ENCODE measurements at places on chromosomes 7 and 10.

DNA sequence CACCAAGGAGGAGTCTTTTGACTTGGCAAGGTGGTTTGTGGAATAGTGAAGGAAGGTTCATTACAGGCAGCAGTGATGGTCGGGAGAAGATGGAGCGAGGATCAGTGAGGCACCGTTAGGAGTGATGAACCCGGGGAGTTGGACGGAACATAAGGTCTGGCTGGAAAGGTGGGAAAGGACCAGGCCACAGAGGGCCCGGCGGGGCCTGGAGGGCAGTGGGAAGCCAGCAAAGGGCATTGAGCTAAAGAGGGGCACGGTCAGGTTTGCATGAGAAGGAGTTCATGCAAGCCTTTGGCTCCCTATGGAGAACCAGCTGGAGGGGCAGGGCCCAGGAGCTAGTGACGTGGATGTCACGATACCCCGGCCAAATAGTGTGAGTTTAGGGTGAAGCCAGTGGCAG is 46.2 kb upstream of the RABGEF1 start:
- DNase-seq: no peak

DNA sequence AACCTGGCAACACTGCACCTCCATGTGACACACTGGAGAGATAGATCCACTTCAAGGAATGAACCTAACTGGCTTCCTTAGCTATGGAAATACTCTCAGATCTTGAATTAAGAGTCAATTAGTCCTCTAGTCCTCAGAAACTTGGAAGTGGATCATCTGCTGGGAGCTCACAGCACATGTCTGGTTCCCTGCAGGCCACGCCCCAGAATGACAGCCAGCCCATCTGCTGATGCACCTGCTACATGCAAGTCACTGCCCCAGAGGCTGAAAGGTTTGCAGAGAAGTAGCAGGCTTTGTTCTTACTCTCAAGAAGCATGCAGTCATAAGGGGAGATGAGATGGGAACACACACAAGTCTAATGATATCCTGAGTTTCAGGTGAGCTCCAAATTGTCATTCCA is 275.9 kb downstream of the SKAP2 start:
- DNase-seq: no peak

GRCh38 chr7:47132471-47132870 is 449.4 kb downstream of the TNS3 start:
- no peak for DNase-seq

GRCh38 chr10:49076741-49077521 is 38.4 kb downstream of the VSTM4 start:
- DNase-seq: peak; percentile 45

- DNase-seq: no peak
These were observed 42.8 kb upstream of the RNF216 start for GRCh38 chr7:5824297-5824610.

- DNase-seq: no peak
These were observed 55.8 kb upstream of the KIF5B start for GRCh38 chr10:32112055-32112454.

- DNase-seq: no peak
These were observed 513.3 kb downstream of the MDFIC start for GRCh38 chr7:115435178-115435577.

DNA sequence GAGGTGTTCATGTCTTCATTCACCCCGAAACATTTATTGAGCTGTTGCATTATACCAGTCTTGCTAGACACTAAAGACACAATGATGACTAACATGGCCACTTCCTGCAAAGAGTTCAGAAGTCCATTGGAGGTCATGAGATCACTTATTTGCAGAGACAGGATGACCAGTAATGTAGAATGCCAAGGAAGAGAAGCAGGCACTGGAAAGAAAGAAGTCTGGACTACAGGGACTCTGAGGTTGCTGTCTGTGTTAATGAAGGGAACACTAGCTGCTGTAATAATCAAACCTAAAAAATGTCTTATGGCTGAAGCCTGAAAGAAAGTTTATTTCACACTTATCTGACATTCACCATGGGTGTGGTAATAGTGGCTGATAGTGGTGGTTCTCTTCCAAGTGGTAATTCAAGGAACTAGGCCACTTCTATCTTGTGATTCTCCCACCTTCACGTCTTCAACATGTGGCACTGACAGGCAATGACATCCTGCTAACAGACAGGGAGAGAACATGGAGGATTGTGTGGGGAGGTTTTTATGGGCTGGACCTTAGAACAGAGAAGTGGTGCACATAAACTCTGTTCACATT is 89.2 kb upstream of the MKLN1 start:
- no peak for DNase-seq

DNA sequence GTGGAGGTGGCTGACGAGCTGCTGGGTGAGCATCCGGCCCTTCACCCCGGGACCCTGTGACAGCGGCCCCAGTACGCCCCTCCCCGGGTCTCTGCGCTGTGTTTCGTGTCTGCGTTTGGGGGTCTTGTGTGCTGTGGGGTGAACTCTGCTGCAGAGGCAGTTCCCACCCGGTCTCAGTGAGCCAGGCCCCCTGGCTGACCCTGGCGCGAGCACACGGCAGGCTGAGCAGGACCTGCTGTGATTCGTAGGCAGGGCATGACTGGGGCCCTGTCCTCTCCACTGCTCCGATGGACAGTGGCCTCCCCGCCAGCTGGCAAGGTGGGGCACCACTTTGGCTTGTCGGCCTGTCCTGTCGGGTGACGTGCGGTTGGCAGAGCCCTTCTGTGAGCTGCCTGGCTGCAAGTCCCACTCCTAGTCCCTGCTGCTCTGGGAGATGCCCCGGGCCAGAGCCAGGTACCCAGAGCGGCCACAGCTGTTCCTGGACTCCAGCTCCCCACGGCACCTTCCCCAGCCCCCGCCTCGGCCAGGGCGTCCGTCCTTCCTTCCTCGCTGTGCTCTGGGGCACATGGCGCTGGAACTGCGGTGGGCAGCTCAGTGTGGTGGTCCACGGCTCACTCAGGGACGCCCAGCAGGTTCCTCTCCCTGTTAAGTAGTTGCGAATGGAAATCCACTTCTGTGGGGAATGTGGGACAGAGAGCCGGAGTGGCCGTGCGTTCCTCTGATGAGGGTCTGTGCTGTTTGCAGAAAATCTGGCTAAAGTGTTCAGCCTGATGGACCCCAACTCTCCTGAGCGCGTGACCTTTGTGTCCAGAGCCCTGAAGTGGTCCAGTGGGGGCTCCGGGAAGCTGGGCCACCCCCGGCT is 10.5 kb downstream of the GET4 start:
- DNase-seq: no peak

DNA sequence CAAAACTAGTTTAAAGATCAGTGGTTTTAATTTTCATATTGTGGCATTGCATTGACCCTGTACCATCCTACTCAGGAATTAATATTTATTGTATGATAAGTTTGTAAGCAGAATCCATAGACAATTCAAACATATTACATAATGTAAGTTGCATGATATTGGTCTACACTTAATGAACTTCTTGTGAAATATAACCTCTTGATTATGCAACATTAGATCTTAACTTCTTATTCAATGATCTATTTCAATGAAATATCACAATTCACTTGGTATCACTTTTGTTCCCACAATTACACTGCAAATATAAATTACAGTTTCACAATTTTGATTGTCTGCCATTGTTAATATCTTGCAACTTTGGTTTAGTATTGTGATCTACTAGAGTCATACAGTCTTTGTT is 44.0 kb upstream of the TMEM229A start:
- no peak for DNase-seq

DNA sequence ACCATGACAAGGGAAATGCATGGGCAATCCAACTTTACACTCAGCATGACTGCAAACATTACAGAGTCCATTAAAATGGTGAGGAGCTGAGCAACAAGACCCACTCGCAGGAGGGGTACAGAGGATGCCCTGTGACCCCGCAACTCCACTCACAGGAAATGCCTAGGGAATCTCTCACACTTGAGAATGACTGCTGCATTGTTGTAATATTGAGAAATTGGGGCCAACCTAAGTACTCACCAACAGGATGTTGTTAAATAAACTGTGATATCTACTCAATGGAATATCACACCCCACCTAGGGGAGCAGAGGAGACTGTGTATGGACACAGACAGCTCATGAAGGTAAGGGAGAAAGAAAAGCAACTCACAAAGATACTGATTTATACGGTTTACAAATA is 53.4 kb upstream of the CAMK2B start:
- no peak for DNase-seq

DNA sequence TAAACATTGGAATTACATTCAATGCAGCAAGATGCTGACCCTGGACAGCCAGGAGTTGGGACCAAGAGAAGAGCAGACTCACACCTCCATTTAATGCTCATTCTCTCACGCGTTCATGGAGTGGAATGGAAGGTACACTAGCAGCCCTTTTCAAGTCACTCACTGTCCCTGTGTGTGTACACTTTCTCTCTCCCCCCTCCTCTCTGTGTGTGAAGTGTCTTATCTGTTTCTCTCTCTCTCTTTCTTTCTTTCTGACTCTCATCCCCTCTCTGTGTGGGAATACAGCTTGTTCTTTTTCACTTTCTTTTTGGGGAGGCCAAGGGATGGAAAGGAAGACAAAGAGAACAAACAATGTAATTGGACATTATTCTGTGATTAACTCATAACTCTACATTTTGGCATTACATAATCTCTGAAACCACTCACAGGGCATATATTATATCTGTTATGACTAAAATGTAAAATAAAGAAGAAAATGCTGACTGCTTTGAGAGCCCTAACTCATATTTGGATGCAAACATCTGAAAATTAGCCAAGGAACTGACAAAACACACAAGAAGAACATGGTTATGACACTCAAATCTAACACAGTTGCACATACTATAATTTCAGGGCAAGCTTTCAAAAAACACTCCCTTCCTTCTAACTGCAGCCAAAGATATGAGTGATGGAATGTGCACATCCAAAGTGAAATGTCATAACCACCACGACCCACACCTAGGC is 188.8 kb downstream of the PARD3 start:
- no peak for DNase-seq

- no peak for DNase-seq
These were observed 28.9 kb upstream of the ERCC6 start for GRCh38 chr10:49567810-49568209.

- DNase-seq: no peak
These were observed 123.9 kb upstream of the FAM171A1 start for GRCh38 chr10:15494850-15495506.

- no peak for DNase-seq
These were observed 119.4 kb downstream of the GNAT3 start for GRCh38 chr7:80392229-80393169.

- no peak for DNase-seq
These were observed 14.3 kb upstream of the ELOVL3 start for GRCh38 chr10:102211615-102212299.

DNA sequence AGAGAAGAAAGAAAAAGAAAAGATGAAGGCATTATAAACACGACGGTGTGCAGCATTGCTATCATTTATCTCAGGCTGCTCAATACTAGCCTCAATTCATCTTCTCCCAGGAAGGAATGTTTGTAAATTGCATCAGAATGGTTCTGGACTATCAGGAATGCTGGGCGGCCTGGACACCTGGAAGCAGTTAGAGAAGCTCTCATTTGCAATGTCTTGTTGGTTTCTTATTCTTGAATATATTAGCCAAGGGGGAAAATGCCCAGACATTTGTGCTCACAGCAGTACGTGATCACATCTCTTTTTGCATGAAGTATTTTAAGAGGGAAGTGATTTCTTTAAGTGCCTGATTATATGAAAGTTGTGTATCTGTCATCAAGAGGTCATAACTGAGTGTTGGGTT is 85.6 kb upstream of the IMMP2L start:
- DNase-seq: no peak

GRCh38 chr10:69810097-69810496 is 8.4 kb downstream of the COL13A1 start:
- no peak for DNase-seq

- DNase-seq: no peak
These were observed 2.6 kb downstream of the CLDN4 start for GRCh38 chr7:73833251-73833919.

GRCh38 chr10:62960416-62960815 is 144.2 kb upstream of the EGR2 start:
- DNase-seq: no peak

DNA sequence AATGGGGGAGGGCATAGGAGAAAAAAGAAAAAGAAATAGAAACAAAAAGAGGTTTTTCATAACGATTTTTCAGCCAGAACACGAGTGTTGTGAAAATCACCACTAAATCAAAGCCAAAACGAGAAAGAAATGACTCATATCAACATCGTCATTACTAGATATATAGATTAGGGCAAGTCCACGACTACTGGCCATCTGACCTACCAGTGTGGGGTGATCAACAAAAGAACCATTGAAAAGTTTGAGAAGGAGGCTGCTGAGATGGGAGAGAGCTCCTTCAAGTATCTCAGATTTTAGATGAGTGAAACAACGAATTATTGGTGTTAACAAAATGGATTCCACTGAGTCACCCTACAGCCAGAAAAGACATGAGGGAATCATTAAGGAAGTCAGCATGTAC is 33.5 kb upstream of the ABCB5 start:
- DNase-seq: no peak

GRCh38 chr7:91892821-91893340 is 12.4 kb upstream of the MTERF1 start:
- DNase-seq: no peak

DNA sequence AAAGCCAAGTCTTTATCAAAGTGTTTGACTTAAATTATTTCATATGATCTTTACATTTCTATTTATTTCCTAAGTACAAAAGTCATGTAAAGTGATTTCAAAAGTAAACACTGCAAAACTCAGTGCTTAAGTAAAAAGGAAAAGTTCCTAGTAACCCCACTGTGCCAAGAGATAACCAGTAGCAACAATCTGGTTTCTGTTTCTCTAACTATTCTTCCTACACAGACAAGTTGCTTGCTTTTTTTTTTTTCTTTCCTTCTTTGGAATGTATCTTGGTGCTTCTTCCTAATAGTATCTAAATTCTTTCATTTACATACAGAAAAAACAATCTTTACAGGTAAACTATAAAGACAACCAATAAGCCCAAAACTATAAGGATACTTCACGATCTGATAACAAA is 3.1 kb downstream of the JCAD start:
- DNase-seq: no peak

- no peak for DNase-seq
These were observed 482.2 kb downstream of the PLXDC2 start for GRCh38 chr10:20298417-20298816.

DNA sequence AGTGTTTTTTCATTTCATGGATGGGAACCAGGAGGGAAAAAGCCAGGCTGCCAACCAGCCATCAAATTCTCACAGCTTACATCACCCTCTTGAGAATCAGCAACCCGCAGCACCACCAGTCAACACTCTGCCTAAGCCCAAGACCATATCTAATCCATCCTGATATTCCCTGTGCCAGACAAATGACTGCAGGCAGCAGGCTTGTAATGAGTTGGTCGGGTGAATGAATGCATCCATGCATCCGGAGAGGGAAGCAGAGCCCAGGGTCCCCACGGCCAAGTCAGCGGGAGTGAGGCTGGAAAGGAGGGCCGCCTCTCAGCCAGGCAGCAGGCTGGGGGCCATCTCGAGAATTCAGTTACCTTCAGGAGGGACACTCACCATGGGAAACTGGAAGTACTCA is 46.9 kb downstream of the SLIT1 start:
- no peak for DNase-seq

- no peak for DNase-seq
These were observed 27.9 kb upstream of the DAGLB start for GRCh38 chr7:6475433-6476186.

- no peak for DNase-seq
These were observed 32.8 kb upstream of the ARHGAP12 start for GRCh38 chr10:31961277-31962074.

GRCh38 chr10:94129393-94130130 is 135.8 kb downstream of the PLCE1 start:
- no peak for DNase-seq

GRCh38 chr10:92452313-92452712 is 121.6 kb downstream of the IDE start:
- no peak for DNase-seq

Measured in GM20000 (cell line).